ENCODE measurements at places on chromosomes 2 and 18.
A peak's percentile ranks its signal among the peaks of the same experiment; 100 is the strongest.

DNA sequence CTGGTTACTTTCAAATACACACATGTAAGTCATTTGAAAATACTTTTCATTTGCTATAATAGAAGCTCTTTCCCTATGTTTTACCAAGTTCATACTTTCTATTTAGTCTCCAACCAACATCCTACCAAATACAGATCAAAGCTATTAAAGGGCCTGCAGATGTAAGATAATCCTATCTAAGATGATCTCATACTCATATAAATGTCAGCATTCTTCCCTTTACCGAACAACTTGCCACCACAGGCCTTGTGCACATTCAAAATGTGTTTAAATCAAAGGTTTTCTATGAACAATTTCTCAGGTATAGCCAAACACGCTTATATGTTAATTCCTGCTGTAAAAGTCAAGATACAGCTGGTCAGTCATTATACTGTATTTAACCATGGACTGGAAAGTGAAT, 23.3 kb downstream of the KCTD18 start:
- no peak for DNase-seq

- no peak for DNase-seq
These were observed 60.9 kb upstream of the MMADHC start for GRCh38 chr2:149648282-149649030.

- no peak for DNase-seq
These were observed 95.1 kb upstream of the L3MBTL4 start for GRCh38 chr18:6509832-6510231.

DNA sequence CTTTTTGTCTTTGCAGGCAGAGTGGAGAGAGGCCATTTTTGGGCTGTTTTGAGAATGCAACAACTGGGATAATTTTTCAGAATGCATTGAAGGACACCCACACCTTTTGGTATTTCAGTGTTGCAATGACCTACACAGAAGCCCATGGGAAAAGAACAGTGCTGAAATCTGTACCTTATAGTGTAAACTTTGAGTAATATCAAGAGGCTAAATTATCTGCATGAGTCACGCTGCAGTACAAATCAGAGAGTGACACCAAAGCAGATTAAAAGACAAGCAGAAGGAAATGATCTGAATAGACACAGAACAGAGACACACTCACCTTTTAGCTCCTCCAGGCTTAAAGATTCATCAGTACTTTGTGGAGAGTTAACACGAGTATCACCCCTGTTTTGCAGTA, 265.3 kb downstream of the PAX3 start:
- DNase-seq, result no peak

- no peak for DNase-seq
These were observed 11.2 kb downstream of the PMAIP1 start for GRCh38 chr18:59910967-59911366.

DNA sequence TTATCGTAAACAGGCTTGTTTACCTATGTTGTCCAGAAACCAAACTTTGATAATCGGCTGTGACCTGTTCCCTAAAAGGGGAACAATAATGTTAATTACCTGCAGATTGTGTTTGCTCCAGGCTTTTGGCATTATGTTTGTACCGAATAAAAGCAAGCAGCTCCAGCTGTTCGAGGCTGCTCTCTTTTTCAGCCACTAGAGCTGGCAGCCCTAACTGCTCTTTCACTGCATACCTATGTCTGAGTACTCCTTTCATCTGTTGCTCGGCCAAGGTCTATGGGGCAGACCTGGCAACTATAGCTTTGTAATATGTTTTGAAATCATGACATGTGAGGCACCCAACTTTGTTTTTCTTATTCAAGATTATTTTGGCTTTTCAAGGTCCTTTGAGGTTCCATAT, 77.8 kb upstream of the EHBP1 start:
- no peak for DNase-seq

GRCh38 chr2:26704441-26704977, 12.0 kb downstream of the KCNK3 start:
- DNase-seq, result no peak

DNA sequence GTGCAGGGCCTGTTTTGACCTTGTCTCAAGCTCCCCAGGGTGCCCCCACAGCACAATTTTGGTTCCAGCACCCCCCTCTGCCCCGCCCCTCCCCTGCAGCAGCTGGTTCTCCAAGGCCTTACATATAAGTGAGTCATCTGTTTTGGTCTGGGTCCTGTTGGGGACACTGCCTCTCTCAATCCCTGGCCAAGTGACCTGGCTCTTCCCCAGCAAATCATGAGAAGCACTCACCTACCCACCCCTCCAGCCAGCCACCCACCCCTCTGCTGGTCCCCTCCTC, 90.5 kb downstream of the INHBB start:
- DNase-seq, result no peak

- no peak for DNase-seq
These were observed 32.2 kb upstream of the IGFBP5 start for GRCh38 chr2:216727346-216728122.

DNA sequence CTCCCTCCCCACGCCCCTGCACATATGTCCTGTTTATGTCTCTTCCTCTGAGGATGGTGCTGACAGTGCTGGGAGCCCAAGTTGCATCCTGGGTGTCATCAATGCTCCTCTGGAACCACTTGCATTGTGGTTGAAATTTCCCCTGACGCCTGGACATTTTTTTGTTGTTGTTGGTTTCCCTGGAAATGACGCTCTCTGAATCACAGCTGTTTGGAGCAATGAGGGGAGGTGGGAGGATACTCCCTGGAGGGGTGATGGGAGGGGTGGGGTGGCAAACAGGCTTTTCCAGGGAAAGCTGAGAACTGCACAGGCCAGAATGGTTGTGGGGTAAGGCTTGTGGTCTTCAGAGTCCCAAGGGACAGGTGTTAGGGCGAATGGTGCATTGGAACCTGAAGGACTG, 29.6 kb downstream of the CELF4 start:
- no peak for DNase-seq

GRCh38 chr18:6775702-6776101, 46.2 kb downstream of the ARHGAP28 start:
- DNase-seq, result no peak

- no peak for DNase-seq
These were observed 117.6 kb downstream of the TPGS2 start for GRCh38 chr18:36711014-36711725.

GRCh38 chr2:184039493-184039892, 558.8 kb upstream of the ZNF804A start:
- DNase-seq, result no peak

DNA sequence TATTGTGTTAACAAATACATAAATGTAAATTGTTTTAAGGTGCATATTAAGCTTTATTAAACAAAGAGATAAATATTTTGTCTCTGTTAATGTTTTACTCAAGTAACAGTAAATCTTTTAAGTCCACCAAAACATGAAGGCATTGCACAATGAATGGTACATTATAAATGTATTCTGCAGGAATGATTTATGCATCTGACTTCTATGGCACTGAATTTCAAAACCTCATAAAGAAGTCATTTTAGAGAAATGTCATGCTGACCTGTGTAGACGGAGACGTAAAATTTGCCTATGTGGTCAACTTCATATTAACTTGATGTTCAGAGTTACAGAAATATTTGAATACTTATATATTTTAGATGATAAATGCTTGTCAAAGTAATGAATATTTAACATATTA, 194.7 kb downstream of the BABAM2 start:
- no peak for DNase-seq

- no peak for DNase-seq
These were observed 646.2 kb downstream of the XIRP2 start for GRCh38 chr2:167534443-167534842.

GRCh38 chr2:143398781-143399180, 269.6 kb downstream of the ARHGAP15 start:
- no peak for DNase-seq

GRCh38 chr2:190069936-190070696, 7.6 kb upstream of the MSTN start:
- DNase-seq, result no peak

- DNase-seq, result no peak
These were observed 57.4 kb downstream of the STK39 start for GRCh38 chr2:168189835-168190569.

DNA sequence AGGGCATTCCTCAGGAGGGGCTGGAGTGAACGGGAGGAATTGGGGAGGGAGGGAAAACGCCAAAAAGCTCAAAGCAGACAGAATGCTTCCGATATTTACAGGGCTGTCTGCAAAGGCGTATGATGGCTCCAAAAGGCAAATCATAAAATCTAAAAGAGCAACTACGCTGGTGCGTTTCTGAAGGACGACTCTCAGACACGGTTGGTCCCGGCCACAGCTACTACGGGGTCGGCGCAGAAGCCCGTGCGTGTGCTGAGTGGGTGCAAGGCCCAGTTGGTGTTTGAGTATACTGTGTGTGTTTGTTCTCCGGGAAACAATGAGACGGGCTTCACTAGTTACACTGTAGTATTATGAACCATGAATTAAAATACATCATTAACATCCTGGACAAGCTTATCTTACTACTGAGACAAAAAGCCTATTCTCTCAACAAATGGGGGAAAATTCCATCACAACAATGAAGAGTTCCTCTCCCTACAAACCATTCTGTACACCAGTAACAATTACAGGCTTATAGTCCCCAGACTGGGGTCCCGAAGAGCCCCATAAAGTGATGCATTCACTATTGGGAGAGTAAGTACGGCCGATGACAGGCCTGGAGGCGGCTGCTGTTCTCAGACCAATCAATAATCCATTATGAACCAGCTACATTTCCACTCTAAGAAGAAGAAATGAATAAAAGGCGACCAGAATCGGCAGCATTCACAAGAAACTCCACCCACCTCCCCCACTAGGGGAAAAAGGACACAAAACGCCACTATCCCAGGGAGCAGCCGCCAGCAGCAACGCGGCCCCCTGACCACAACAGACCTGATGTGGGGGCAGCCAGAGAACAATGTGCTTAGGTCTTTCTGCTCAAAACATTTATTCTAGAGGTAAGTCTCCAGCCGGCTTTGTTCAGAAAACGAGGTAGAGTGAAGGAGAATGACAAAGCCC, 43.4 kb downstream of the ZNF516 start:
- no peak for DNase-seq

DNA sequence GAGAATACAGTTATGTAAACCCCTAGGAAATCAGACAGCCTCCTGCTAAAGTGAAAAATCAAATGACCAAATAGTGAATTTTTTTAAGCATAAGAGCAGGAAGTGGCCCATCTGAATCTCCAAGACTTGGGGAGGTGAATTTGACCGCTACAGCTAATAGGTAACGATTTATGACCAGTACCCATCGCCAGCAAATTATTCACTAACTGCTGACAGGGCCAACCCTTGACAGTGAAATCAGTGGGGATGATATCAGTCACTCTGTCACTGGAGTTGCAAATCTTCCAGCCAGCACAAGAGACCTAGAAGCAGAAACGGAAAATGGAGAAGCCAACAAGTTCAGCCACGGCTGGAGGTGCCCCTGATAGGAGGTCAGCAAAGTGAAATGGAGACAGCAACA, 164.3 kb upstream of the PIK3C3 start:
- no peak for DNase-seq

GRCh38 chr2:70181363-70181956, 9.4 kb downstream of the C2orf42 start:
- DNase-seq, result no peak

GRCh38 chr2:42868874-42869273, 76.5 kb upstream of the HAAO start:
- no peak for DNase-seq

- no peak for DNase-seq
These were observed 150.6 kb upstream of the DOCK10 start for GRCh38 chr2:225192869-225193268.

GRCh38 chr2:27070653-27071276, 689 bp downstream of the OST4 start:
- no peak for DNase-seq

DNA sequence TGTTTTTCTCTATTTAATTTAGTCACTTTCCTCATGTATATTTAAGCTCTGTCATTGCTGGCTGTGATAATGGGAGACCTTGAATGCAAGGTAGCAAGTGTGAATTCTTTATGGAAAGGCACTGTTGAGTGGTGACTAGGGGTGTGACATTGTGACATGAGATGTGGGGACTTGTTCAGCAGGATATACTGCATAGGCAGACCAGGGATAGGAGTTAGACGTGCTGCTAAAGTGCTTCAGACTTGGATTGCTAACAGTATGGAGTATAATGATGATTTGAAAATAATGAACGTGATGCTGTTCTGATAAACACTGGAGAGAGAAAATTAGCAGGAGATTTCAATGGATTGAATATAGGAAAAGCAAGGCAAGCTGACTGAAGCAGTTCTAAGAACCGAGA, 135.1 kb downstream of the NCOA1 start:
- no peak for DNase-seq

DNA sequence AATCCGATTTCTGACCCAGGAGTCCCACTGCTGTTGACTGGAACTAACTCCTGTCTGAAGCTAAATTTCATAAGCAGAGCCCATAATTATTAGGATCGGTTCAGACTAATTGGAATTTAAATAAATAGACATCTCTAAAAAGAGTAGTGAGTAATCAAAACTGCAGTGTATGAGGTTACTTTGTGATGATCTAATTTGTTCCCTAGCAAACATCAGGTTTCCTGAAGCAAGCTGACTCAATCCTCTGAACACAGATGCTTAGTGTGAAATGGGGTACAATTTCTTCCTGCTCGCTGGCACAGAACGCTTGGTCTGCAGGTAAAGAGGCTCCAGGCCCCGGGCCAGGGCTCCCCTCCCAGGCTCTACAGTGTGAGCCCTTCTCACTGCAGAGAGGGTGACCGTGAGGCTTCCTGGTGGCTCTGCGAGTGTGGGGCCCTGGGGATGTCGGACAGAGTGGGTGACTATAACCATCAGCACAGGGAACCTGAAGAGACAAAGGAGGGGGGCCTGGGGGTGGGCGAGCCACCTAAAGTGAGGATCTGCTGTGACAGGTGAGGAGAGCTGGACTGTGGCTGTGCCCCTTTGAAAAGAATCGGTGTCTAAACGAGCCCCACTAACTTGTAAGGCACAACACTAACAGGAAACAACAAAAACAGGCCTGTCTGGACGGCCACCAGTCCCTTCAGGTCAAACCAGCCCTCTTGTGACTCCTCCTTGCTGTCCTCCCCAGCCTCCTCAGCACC, 20.2 kb downstream of the CHST10 start:
- DNase-seq, result no peak

GRCh38 chr2:240189686-240190085, 49.2 kb upstream of the OTOS start:
- no peak for DNase-seq

DNA sequence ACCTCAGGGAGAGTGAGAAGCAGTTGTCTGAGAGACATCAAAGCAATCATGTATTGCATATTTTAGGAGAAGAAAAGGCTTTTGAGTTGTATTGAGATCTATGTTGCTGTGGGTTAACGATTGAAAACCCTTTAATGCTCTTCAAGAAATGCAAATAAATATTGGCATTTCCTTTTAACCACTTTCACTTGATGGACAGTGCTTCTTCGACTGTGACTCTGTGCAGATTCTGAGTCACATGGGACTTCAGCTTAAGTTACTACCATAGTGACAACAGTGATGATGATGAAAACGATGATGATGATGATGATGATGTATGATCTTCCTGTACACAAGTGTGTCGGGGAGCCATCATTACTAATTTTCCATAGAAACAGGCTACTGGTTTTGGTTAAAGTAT, 181.8 kb downstream of the AKAIN1 start:
- no peak for DNase-seq

- no peak for DNase-seq
These were observed 16.2 kb downstream of the SERPINB13 start for GRCh38 chr18:63603355-63603754.

GRCh38 chr18:71951001-71951400, 593.1 kb downstream of the CBLN2 start:
- no peak for DNase-seq

GRCh38 chr2:219541611-219542180, 1.9 kb downstream of the CHPF start:
- peak; percentile 82 for DNase-seq

GRCh38 chr2:73776381-73776780, 3.5 kb downstream of the DUSP11 start:
- DNase-seq, result no peak
